Hippocampal formation (tissue), 2 donors: ENCODE measurements at places on chromosomes 7 and 10.

DNA sequence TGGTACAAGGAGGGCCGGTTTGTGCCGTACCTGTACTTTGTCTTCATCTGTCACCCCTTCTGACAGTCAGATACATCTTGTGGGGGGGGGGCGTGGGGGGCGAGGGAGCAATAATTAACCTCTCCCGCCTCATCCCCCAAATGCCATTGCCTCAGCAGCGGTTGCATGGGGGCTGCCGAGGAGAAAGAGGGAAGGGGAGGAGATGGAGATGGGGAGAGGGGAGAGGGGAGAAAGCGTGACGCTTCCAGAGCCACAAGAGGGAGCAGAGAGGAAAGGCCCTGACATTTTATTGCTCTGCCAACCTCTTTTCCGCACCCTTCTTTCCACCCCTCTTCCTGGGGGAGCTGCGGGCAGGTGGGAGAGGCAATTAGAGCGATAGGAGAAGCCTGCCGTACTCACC, 11.8 kb downstream of the KAZALD1 start:
- DNase-seq = no peak

DNA sequence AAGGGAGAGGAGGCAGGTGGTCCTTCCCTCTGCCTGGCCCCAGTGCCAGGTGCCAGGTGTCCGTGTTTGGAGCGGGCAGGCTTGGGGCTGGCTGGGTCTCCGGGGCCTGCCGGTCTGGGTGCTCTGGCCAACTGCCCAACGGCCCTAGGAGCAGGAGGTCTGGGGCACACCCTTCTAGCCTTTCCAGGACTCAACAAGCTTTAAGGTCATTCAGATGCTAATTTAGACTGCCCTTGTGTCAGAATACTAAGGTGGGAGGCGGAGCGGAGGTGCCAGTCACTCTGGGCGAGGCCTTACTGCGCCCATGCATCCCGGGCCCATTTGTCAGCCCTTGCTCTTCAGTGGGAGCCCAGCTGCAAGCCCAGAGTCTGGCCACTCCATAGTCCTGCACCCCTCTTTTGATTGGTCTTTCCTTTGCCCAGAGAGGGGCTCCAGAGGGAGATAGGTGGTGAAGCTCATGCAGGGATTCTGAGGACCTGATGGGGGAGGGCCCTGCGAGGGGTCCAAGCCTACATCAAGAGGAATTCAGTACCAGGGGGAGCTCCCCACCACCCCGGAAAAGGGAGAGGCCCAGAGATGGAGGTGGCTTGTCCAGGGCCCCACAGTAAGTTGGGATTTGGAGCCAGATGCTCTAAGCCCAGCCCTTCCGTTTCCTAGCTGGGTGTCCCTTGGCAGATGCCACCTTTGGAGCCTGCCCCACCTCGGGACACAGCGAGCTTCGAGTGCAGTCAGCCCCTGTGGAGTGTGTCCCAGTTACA, 1.3 kb downstream of the PGAM2 start:
- no peak for DNase-seq

DNA sequence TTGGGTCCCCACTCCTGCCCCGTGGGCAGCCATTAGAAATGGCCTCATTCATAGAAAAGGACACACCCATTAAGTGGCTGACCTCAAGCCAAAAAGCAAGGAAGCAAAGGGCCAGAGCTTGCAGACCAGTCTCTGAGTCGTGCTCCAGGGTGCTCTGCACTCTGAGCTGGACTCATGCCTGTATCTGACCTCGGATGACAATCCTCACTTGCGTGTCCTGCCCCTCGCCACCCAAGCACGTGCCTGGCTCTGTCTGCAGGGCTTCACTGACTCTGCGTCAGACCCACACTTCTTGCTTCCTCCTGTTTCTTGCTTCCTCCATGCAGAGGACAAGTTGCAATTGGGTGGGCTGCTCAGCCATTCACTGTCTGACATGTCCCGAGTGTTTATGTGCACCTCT, 138.8 kb downstream of the OAT start:
- no peak for DNase-seq

GRCh38 chr7:44308596-44309270, 16.7 kb downstream of the CAMK2B start:
- DNase-seq = no peak

GRCh38 chr10:117174439-117175214, 22.7 kb upstream of the KCNK18 start:
- peak; percentile 79 for DNase-seq

DNA sequence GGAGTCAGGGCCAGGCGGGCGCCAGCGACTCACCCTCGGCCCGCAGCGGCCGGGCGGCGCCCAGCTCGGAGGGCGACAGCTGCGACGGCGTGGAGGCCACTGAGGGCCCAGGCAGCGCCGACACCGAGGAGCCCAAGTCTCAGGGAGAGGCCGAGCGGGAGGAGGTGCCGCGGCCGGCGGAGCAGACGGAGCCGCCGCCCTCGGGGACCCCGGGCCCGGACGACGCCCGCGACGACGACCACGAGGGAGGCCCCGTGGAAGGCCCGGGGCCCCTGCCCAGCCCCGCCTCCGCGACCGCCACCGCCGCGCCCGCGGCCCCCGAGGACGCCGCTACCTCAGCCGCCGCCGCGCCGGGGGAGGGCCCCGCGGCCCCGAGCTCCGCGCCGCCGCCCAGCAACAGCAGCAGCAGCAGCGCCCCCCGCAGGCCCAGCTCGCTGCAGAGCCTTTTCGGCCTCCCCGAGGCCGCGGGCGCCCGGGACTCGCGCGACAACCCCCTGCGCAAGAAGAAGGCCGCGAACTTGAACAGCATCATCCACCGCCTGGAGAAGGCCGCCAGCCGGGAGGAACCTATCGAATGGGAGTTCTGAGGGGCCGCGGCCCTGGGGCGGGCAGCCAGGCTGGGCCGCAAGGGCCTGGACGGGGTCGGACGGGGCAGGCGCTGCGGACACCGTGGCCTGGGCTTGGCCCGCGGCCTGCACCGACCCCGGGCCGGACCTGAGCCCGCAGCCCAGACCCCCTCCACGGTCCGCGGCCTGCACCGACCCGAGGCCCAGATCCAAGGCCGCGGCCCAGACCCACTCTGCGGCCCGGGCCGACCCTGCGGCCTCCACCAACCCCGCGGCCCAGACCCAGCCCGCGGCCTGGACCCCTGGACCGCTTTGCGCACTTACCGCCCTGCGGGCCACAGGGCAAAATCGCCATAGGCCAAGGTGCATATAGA, 37.9 kb upstream of the SH2B2 start:
- no peak for DNase-seq
